ENCODE measurements at places on chromosomes 11 and 22.
A peak's percentile ranks its signal among the peaks of the same experiment; 100 is the strongest.

DNA sequence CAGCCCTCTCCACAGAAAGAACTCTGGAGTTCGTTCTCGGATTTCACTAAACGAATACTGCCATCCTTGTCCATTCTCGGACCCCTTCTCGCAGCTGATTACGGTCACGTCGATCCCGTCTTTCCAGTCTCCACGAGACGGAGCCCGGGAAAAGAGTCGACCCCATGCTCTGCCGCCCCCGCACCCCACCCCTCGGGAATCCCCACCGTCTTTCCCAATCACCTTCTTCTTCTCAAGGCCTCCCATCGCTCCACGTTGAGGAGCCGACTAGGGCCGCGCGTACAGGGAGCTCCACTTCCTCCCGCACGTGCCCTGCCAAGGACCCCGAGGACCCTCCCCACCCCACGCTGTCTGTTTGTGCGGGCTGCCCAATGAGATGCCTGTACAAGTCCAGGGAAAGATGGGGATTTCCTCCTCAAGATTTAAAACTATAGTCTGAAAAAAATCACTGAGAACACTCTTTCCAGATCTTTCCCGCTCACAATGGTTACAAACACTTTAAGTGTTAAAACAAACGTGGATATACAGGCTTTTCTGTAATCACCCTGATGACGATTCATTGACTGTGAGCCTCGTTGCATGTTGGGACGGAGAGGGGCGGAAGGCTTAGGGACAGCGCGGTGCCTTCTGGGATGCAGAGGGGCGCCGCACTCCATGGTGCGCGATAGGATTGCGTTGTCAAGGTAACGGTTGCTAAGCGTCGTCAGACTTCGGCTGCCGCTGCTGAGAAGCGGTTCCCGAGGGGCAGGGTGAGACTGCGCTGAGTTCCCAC lies at the start of gene PES1:
Gene PES1, minus strand, starts transcription at position 323 of the 772 bp plus-strand sequence. Its CDS starts 77 bp downstream, at position 246.
- DNase-seq: peak; percentile 97

DNA sequence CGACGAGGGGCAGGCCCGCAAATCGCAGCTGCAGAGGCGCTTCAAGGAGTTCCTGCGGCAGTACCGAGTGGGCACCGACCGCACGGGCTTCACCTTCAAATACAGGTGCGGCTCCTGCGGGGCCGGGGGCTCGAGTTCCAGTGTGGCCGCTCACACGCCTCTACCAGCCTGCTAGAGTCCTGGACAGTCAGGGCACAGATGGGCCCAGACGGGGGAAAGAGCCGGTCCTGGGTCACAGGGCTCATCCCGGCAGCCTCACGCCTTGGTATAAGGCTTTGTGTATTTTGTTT lies 506 bp downstream of the MCM5 start:
- DNase-seq: peak; percentile 26

DNA sequence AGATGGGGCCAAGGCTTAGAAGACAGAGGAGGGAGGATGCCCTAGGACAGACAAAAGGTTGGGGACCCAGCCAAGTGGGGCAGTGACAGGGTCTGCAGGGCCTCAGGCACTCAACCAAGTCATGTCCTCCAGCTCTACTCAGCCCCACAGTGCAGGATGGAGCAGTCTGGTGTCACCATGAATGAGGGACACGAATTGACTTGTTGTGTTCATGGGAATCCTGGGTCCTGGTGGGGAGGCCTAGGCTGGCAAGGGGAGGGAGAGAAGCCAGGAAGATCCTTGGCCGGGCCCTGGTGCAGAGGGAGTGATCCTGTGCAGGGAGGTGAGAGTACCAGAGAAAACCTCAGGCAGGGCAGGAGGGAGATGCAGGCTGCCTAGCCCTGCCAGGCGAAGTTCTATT lies 12.0 kb downstream of the P2RY6 start:
- DNase-seq: no peak

DNA sequence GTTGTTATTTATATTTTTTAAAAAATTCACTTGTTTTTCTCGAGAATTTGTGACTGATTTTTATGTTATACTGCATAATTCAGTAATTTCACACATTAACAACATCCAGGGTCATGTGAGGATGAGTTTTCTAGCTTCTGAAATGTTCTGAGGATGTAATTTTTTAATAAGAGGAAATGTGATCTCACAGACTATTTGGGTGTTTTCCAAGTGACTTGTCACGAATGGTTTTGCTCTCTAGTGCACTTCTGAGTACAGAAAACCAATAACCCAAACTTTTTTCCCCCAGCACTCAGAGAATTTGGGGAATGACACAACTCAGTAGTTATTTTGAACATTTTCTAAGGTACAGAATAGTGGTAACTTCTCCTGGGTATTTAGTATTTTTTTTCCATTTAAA lies 821.1 kb upstream of the ARHGAP42 start:
- no peak for DNase-seq

DNA sequence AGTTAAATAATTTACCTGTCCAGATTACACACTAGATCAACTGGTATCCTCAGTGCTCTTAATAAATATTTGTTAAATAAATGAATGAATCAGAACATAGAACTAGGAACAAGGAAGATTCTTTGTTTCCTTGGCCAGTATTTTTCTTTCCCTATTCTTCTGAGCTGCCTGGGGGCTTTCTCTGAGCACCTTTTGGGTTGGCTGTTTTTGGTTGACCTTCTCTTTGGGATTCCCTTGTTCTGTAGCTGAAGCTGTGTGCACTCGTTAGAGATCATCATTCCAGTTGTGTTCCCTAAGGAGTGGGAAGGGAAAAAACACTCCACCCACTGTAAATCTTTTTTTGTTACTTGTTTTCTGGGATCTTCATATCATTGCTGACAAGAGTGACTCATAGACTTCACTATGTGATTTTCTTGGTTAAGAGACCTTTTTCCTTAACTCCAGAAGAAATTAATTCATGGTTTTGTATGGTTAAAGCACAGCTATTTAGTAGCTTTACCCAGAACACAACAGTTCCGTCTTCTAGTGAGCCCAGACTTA lies 84.3 kb downstream of the STIM1 start:
- DNase-seq: no peak

DNA sequence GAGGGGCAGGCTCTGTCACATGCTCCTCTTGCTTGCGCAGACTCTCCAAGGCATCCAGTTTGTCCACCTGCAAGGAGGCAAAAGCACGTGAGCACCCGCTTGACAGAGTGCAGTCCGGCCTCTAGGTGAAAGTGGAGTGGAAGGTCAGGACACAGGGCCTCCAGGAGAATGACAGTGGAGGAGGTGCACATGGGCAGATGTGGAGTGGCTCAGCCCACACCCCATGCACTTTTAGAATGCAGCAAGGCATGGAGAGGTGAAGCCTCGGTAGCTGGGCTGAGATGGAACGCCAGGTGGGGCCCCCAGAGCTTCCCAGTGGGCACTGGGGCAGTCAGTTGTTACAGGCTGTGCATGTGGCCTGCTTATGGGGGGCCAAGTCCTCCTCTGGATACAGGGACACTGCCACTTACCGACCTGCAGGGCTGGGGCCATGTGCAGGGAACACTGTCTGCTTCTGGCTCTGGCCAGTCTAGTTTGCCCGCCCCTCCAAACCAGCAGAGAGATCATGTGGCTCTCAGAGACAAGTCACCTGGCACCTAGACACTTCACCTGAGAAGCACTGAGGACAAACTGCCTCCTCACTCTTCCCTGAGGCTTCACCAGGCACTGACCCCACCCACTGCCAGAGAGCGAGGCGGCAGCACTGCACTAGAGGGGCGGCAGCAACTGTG lies 2.3 kb upstream of the SLC25A1 start:
- DNase-seq: no peak

- DNase-seq: no peak
Observed at GRCh38 chr11:77174559-77174958, 46.5 kb downstream of the MYO7A start.

DNA sequence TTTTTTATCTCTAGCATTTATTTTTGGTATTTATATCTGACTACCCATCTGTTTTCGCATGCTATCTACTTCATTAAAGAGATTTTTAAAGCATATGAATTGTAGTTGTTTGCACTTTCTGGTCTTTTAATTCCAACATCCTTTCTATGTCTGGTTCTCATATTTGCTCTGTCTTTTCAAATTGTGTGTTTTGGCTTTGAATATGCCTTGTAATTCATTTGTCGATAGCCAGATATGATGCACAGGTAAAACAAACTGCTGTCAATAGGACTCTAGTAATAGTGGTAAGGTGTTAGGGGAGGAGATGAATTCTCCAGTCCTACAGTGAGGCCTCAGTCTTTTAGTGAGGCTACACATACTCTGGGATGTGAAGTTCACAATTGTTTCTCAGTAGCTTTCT lies 530.8 kb upstream of the CCDC179 start:
- no peak for DNase-seq

DNA sequence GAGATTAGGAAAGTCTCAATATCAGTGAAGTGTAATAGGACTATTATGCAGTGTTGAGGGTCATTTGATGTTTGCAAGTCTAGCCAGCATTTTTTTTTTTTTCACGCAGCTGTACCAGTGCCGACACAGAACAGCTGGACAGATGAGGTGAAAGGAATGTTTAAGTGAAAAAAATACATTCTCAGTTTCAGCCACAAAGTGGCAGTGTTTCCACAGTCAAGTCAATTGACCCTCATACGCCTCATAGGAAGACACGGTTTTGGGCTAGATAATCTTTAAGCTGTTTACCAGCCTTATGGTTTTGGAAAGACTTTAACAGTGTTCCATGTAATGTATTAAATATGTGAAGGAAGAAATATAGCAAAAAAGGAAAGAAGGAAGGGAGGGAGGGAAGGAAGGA lies 349.9 kb upstream of the ANO3 start:
- DNase-seq: peak; percentile 26

- DNase-seq: no peak
Observed at GRCh38 chr11:28621753-28622152, 513.6 kb downstream of the METTL15 start.

DNA sequence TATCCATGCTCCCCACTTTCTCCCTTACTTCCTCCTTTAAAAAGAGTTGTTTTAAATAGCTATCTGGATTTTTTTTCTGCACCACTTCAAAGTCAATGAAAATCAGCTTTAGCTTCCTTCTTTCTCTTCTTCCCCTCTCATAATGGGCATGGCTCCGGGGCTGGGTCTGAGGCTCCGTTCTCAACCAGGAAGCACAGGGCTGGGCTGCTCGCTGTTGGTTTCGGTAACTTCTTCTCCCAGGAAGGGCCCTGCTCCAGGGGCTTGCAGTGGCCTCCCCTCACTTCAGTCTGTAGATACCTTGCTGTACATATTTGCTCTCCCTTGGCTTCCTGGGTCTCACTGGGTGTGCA lies 23.8 kb downstream of the MICAL2 start:
- DNase-seq: no peak

DNA sequence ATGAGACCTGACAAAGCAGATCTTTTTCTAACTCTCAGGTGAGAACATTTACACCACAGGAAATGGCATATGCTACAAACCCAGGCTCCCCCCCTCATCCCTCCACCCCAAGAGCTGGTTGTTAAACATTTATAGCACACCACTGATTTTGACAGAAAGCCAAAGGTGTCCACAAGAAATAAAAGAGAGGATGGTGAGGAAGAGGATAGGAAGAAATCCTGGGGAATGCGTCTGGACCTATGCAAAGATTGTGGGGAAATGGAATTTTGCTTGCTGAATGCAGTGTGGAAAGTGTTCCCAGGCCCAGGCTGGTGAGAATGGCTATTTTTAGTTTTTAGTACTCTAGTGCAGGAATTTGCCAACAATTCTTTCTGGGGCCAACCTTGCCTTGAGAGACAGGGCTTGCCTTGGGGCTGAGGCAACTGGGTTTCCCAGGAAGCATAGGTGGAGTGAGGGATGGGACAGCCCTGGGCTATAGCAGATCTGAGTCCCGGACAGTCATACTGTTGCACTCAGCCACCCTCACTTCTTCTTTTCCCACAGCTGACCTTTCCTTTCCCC lies 163.9 kb downstream of the ADAMTS15 start:
- DNase-seq: no peak

DNA sequence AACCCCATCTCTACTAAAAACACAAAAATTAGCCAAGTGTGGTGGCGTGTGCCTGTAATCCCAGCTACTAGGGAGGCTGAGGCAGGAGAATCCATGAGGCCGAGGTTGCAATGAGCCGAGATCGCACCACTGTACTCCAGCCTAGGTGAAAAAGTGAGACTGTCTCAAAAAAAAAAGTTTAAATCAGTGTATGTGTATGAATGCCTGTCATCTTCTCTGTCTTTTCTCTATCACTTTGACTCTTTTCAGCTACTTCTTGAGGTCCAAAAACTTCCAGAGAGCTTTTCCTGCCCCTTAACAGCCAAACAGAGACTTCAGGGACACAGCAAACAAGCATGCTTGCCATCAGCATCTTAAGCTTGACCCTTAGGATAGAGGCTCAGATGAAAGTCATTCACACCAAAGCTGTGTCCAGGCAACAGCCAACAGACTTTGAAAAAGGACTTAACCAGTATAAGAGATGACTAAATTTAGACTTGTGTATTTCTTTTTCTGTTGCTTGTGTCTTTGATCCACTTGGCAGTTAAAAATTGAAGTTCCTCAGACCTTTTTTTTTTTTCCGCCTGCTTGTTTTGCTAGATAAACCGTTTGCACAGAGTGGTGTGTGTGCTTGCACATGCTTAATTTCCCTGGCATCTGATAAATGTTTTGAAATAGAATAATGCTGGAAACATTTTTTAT lies 151.9 kb downstream of the DBX1 start:
- DNase-seq: no peak

DNA sequence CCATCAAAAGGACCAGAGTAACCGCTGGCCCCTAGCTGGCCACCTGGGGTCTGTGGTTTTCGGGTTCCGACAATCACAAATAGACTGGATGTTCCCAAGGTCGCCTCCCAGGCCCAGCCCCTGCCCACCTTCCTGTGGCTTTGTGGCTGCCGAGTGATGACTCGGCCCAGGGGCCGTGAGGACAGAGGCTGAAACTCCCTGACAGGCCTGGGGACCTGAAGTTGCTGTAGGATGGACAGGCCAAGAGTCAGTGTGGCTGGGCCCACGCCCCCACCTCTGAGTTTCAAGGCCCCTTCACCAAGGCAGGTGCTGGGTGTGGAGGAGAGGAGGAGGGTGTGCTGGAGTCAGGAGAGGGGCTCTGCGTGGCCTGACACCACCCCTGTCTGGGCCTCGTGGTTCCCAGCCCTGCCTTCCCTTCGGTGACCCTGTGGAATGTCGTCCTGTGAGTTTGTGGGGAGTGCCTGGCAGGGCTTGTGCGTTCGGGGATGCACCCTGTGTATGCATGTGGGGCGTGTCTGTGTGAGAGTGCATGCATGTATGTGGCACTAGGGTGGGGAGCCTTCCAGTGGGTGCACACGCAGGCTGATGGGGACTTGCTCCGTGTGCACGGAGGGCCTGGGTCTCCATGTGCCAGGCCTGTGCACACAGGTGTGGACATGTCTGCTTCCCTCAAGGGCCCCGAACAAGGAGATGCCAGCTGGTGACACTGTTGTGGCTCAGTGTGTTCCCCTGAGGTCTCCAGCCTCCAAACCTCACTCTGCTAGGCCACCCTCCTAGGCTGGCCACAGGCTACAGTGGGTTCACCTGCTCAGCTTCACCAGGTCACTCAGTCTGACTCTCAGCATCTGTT lies 8.4 kb upstream of the MGAT3 start:
- no peak for DNase-seq

DNA sequence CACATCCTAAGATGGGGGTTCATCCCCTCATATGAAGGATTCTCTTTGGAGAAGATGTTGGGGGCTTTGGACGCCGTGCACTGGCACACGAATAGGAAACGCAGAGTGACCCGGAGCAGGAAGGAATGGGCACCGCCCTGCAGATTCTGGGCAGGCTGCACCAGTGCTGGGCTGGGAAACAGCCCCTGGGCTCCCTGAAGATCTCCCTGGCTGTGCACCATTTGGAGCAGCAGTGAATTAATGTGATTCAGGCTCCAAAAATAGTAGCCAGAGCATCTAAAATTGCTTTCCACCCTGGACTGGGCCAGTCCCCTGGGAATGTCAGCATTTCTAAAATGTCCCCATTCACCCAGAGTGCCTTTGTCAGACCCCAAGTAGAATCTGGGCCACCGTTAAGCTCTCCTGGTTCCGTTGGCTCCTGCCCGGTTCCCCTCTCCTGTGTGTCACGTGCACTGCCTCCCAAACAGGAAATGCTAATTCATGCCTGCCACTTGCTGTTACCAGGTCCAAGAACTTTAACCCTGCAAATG lies 18.6 kb downstream of the IRAG1 start:
- no peak for DNase-seq
